ENCODE measurements at places on chromosomes 13 and 19.

- DNase-seq, result no peak
Measured at GRCh38 chr13:29131881-29132668, 311.9 kb downstream of the MTUS2 start.

- no peak for DNase-seq
Measured at GRCh38 chr19:39413911-39414608, 1.6 kb downstream of the PLEKHG2 start.

GRCh38 chr19:47190167-47190727 lies 40.8 kb downstream of the BBC3 start:
- no peak for DNase-seq

DNA sequence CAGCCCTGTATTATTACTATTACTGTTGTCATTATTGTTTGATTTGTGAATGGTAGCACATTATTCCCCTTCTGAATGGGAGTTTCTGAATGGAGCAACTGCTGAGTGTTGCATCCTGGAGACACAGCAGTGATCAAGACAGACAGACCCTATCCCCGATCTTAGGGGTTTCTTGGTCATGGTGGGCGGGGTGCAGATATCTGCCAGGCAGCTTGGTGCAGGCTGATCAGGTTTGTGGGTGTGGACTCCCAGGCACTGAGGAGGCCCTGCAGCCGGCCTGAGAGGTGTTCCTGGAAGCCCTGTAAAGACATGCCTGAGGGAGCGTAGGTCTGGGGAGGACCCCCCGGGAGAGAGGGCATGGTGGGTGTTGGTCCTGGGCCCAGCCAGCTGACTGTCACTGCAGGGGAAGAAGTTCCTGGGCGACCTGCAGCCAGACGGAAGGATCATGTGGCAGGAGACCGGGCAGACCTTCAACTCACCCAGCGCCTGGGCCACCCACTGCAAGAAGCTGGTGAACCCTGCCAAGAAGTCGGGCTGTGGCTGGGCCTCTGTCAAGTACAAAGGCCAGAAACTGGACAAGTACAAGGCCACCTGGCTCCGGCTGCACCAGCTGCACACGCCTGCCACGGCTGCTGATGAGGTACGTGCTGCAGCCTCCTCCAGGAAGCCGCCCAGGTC lies 2.1 kb downstream of the MPND start:
- no peak for DNase-seq

Data from fibroblast of skin of left quadriceps (primary cell).